ENCODE measurements at places on chromosomes 13 and 19. TPM values are rescaled to one million over a fixed set of nuclear protein-coding genes. Genes with fewer than 3 reads are reported as not detected.

Gene LRRC63
- total RNA-seq, result under 0.01 TPM

Gene SOX21
- total RNA-seq, result not detected

Gene SERTM1
- not detected for total RNA-seq

Gene ASF1B
- total RNA-seq, result 2.2 TPM

Gene TYROBP
- total RNA-seq, result not detected

Gene TSSK6
- 1.3 TPM for total RNA-seq

Gene CATSPERD
- total RNA-seq, result not detected

Gene NALCN
- 0.49 TPM for total RNA-seq

Gene RXFP2
- total RNA-seq, result not detected

Gene MEF2B
- total RNA-seq, result not detected

Gene TNFRSF19
- total RNA-seq, result 45.2 TPM

Gene ASPDH
- not detected for total RNA-seq

Gene ZNF726
- 1.2 TPM for total RNA-seq

Gene EPSTI1
- 17.1 TPM for total RNA-seq

Gene ZNF491
- total RNA-seq, result 4.7 TPM

Gene IGSF23
- total RNA-seq, result not detected

Gene ZNF8
- 11.3 TPM for total RNA-seq

Gene MISP3
- total RNA-seq, result 0.49 TPM

Gene SHFL
- 36.8 TPM for total RNA-seq

Gene AKT2
- total RNA-seq, result 161 TPM

Gene N4BP2L2
- 106 TPM for total RNA-seq

Gene CCNA1
- total RNA-seq, result not detected

Gene NKG7
- total RNA-seq, result not detected

Gene KRTDAP
- total RNA-seq, result not detected

Gene ZNF69
- total RNA-seq, result 8.3 TPM

Gene ERVV-1
- not detected for total RNA-seq

Gene REEP6
- 1.8 TPM for total RNA-seq

Gene ANO8
- 10.1 TPM for total RNA-seq

Gene ADGRE3
- total RNA-seq, result not detected

Gene GRIK5
- total RNA-seq, result 0.32 TPM

Gene MTUS2
- total RNA-seq, result 7.4 TPM

Gene B3GNT3
- not detected for total RNA-seq

Gene SOX1
- total RNA-seq, result not detected

Measured in hair follicle dermal papilla cell (primary cell).